Gastroesophageal sphincter (tissue), 4 donors: ENCODE measurements at places on chromosomes 4 and X.

DNA sequence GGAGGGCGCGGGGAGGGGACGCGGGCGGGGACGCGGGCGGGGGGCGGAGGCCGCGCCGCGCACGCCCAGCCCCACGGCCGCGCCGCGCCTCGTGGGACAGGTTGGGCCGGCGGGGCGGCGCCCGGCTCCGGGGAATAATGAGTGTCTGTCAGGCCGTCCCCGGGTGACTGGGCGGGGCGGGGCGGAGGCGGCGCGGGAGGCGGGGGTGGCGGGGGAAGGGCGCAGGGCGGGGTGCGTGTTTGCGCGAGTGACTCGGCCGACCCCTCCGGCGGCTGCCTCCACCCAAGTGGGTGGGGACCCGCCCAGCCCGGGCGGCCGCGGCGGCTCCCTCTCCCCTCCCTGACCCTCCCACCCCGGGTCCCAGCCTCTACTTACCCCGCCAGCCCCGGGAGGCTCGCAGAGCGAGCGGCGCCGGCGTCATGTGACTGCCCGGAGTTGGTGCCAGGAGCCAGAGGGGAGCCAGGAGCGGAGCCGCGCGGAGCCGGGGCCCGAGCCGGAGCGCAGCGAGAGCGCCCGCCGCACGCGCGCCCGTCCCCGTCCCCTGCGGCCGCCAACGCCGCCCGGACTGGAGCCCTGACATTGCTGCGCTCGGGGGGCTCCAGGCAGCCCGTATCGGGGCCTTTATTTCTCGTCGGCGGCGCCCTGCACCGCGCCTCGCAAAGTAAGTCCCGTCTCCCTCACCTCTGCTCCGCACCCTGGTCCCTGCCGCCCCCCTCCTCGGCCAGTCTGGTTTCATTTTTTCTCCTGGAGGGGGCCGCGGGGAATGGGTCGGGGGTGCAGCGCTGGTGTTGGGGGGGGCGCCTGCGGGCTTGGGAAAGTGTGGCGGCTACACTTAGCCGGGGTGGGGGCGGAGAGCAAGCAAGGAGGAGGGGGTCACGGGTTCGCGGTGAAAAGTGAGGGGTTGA, at the start of gene KLF3:
Gene KLF3 (plus strand): TSS at position 399 of the 905 bp plus-strand sequence. CDS start 16,427 bp downstream, outside the sequence.
- ATAC-seq, result peak; percentile 88

DNA sequence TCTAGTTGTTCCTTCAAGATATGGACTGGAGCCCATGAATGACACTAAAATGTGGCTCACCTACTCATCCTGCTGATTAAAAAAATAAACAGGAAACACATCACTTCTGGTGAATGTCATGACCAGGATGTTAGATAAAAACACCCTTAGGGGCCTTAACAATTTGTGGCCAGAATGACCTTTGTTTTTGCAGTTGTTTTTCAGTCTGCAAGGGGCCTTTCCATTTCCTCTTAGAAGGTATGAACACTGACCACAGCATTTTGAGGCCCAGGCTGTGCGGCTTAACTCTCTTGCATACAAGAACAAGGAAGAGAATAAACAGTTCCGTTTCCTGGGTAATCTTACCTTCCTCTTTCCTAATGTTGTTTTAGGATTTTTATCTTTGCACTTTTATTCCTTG, 113.2 kb downstream of the IL1RAPL2 start:
- ATAC-seq, result no peak

- no peak for ATAC-seq
Measured at GRCh38 chr4:174873931-174874330, 44.2 kb upstream of the ADAM29 start.

GRCh38 chrX:93649381-93649780, 24.0 kb downstream of the NAP1L3 start:
- ATAC-seq, result no peak

DNA sequence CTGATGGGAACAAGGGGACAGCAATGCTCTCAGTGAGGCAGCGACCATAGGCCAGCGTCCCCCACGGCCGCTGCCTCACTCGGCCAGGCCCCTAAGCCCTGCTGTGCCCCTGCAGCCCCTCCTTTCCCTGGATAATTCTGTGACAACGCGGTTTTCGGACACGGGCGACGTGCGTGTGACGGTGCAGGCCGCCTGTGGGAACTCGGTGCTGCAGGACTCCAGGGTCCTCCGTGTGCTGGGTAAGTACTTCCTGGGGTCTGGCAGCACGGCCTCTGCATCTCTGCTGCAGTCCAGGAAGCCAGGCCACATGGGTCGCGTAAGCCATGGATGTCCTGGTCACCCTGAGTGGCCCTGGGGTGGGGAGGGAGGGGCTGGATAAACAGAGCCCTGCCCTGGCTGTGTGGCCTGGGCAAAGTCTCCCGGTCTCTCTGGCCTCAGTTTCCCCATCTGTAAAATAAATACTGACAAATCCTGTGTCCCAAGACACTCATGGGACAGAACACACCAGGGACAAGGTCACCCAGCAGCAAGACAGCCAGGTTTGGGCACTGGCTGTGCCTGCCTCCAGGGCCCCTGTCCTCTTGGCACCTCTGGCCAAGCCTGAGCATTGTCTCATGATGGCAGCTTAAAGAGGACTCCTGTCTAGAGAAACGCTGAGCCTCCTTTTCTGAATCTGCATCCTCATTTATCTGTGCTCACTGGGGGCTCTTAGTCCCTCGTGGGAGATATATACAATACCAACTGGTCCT, 212.8 kb downstream of the AFAP1 start:
- ATAC-seq, result no peak

DNA sequence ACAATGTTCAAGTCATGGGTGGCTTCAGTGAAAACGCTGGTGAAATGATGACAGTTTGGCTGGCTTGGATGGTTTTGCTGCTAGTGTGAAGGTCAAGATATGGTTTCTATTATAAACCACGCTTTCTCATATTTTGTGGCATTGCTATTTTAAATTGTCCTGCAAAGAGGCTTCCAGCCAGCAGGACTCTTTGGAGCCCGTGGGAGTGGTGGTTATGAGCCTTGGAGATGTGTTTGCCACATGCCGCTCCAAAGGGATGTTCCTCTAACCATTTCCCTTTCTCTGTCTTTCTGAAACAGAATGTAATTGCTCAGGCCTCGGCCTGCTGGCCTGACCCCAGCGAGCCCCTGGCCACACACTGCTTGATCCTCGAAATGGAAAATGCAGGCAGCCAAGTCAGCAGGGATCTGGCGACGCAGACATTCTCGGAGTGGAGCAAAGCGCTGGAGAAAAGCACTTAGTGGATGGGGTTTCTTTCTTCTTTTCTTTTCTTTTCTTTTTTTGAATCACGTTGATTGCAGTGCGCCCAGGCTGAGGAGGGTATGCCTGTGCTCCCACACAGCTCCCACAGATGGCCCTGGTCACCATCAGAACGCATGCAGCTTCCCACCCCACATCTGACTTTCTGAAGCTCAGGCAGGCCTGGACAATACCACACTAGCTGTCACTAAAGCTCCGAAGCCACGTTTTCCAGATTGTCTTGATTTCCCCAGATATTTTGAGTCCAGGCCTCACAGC, 114.0 kb downstream of the ENPP6 start:
- ATAC-seq, result no peak

DNA sequence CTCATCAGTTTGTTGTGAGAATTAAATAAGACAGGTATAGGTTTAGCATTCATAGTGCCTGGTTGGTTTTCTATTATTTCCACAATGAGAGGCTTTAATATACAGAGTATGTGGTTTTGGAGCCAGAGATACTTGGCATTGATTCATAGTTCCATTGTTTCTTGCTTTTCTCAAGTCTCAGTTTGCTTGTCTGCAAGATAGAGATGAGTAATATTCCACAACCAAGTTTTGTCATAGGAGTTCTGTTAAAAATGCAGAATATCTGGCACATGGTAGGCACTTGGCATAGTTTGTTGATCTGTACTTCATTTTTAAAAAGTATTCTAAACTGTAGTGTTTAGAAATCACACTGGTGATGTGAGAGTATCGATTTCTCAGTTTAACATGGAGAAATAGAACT, 37.5 kb upstream of the EDA2R start:
- ATAC-seq, result no peak

GRCh38 chr4:106238820-106239420, 77.1 kb downstream of the TBCK start:
- ATAC-seq, result no peak

DNA sequence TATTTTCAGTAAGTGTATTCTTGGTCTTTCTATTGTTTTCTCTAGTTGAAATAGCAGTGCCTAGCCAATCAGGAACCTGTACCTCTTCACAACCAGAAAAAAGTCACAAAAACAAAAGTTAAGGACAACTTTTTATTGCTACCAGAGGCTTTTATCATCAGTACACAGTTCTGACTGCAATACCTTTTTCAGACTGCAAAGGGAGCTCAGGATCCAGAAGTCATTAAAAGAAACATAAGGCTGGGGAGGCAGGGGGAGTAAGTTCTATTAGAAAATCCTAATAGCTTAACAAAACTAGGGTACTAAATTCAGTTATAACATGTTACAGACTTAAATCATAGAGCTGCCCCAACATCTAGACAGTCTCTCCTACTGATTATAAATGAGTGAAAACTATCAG, 28.8 kb downstream of the CCNI start:
- no peak for ATAC-seq

DNA sequence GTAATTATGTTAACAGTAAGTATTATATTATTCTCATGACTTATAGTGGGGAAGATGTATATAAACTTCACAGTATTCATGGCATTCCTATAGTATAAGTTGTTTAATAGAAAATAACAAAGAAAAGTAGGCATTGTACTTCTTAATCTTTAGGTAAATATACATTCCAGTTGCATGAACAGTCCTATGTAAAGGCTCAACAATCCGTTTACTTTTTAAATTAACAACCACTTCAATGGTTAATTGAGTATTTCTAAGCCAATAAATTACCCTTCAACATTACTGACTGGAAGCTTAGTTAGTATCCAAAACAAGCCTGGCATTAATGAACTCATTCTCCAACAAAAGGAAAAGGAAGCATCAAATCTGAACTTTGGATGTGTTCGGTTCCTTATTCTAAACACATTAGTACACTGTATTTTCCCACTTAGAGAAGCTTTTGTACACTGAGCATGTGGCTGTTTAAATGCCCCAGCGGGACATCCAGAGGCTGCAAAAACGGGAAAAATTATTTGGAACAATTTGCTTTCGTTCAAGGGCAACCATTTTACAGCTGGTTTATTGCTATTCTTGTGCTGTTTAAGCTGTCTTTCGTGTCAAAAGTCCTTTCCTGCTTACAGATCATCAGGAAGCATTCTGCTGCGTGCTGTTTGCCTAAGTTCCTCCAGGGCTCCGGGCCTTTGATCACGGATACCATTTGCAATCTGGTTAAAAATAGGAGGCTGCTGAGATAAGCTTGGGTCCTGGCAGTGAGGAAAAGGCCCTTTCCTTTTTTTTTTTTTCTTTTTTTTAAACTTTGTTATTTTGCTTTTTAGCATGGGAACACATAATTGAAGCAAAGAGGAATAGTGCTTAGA, 460.3 kb downstream of the SPRY1 start:
- ATAC-seq, result peak; percentile 65

- ATAC-seq, result no peak
Measured at GRCh38 chr4:94673961-94674360, 83.8 kb upstream of the BMPR1B start.

DNA sequence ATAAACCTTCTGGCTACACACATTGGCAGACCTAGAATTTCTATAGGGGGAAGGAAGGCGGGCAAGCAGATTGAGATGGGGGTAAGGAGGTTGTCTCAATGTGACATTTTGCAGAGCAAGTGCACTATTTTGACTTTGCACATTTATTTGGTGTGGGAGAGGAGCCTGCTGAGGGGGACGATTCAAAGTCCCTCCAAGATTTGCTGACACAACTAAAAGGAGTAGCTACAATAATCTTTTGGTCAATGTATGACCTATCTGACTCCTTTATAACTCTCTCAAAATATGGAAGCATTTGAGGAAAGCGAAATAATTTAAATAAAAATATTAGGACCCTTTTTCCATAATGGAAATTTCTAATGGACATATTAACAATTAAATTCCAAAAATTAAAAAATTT, 274.9 kb upstream of the PPARGC1A start:
- no peak for ATAC-seq

- no peak for ATAC-seq
Measured at GRCh38 chr4:14918336-14918735, 83.9 kb upstream of the CPEB2 start.

- ATAC-seq, result no peak
Measured at GRCh38 chr4:143531788-143532491, 18.4 kb downstream of the SMARCA5 start.

- ATAC-seq, result no peak
Measured at GRCh38 chr4:122777846-122778673, 45.6 kb downstream of the BBS12 start.

GRCh38 chrX:8042304-8042703, 115.1 kb upstream of the PNPLA4 start:
- no peak for ATAC-seq

DNA sequence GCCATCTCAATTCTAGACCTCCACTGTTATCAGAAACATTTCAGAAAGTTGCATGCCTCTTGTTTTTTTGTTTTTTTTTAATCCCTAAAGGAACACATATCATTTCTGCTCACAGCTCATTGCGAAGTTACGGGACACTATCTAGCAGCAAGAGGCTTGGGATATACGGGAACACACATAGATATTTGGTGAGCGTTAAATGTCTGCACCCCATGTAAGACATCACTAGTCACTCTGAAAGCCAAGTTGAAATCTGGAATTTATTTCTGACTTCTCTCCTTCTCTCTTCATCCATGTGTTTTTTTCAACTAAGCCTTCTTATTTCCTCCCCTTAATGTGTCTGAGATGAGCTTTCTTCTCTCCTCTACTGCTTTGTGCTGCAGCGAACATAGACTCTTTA, 683.7 kb downstream of the PDHA2 start:
- ATAC-seq, result no peak

DNA sequence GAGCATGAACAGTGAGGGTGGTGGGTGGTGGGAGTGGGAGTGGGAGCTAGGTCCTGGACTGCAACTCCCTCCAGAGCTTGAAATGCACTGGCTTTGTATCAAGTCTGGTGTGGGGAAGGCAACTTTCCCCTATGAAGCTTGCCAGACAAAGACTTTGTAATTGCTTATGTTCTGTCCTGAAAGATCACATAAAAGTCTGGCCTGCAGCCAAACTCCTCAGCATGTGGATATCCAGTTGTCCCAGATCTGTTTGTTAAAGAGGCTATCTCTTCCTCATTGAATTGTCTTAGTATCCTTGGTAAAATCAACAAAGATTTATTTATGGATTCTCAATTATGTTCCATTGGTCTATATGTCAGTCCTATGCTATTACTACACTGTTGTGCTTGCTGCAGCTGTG, 607.9 kb downstream of the GLUD2 start:
- ATAC-seq, result no peak

DNA sequence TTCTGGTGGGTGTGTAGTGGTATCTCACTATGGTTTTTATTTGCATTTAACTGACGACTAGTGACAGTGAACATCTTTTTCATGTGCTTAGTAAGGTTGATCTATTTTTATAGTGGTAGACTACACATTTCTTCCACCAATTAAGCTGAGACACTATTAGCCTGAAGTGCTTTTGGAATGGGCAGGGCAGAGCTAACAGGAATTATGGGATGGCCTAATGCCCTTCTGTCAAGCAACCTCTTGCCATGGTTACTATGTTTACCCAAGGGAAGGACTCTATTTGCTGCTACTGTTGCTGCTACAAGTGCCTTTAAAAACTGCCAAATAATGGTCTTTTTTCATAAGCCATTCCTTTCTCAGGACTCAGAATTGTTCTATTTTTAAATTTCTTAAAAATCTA, 676.7 kb upstream of the ACTRT1 start:
- ATAC-seq, result no peak
